ENCODE measurements at places on chromosomes 12 and 14.

- no peak for DNase-seq
These were observed 97.0 kb upstream of the GRIP1 start for GRCh38 chr12:66775871-66776270.

- DNase-seq = no peak
These were observed 14.4 kb downstream of the TMTC1 start for GRCh38 chr12:29769162-29769858.

DNA sequence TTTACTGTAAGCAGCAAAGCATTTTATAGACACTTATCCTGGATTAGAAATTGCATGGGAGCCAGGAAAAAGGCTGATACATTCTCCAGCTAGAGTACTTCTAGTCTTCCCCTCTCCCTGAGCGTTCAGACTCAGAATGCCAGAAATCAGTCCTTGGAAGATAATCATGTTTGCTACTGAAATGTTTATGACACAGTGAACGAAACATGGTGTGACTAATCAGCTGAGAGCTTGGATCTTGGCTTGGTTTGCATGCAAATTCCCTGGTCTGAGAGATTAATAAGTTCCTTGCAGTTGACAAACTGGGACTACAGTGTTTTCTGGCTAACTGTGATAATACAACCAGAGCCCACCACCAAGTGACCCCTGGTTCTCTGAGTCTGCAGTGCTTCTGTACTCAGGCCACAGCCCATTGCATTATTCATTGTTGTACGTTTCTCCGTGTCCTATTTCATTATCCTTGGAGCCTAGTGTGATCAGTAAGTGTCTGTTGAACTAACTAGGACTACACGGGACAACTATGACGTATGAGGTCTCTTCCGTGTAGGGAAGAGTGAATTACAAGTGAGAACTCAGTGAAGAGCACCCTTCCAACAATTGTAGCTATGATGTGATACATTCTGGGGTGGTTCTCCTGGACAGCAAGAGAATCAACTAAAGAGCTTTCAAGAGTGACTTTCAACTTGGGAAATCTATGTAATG is 34.6 kb upstream of the EVL start:
- DNase-seq = no peak

DNA sequence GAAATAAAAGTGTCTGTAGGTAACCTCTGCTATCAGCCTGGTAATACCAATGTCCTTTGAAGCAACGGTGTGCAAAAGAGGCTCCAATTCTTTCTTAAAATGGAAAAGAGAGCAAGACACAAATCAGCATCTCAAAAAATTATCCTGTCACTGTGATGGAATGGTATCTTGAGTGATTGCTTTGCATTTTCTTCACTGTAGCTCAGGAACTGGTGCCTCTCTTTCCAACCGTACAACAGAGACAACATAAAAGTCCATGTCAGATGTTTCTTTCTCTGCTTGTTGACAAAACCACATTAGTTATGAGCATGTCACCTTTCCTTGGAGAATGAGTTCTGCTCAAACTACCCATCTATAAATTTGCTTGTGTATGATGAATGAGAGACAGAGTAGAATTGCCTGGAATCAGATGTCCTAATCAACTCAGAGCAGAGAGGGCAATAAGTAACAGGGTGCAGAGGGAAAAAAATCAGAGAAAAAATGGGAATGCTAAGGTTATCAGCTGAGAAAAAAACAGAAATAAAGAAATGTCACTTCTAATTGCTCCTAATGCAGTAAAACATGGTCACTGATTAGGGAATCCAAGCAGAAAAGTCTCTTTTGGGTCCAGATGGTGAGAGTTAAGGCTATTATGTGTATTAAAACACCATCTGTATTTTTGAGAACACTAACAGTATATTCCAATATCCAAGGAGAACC is 465.0 kb upstream of the ATP2B1 start:
- DNase-seq = no peak

- no peak for DNase-seq
These were observed 12.1 kb downstream of the LTBP2 start for GRCh38 chr14:74599946-74600345.

GRCh38 chr12:31227401-31227981 is 98.5 kb downstream of the SINHCAF start:
- DNase-seq = no peak

DNA sequence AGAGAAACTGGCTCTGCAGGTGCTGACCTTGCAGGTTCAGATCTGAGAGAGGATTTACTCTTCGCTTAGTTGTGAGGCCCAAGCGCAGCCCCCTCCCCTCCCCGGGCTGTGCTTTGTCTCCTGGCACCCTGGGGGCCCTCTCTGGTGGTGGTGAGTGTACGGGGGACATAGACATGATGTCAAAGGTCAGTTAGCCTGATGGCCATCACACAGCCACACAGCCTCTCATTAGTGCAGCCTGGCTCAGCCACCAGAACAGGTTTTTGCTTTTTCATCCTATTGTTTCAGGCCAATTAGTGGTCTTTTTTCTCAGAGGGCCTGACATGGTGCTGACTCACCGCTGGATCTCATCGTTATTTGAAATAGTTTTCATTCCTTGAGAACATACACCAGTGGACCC is 437.9 kb downstream of the AACS start:
- no peak for DNase-seq

GRCh38 chr14:53055003-53055402 is 98.1 kb downstream of the DDHD1 start:
- no peak for DNase-seq

- no peak for DNase-seq
These were observed 11.8 kb downstream of the BEGAIN start for GRCh38 chr14:100575266-100575995.
